M059J (cell line): ENCODE measurements at places on chromosomes 2 and 18.

- DNase-seq = no peak
Observed at GRCh38 chr18:24590946-24591345, 130.5 kb downstream of the HRH4 start.

- peak; percentile 91 for DNase-seq
Observed at GRCh38 chr18:49476664-49477411, 10.2 kb downstream of the C18orf32 start.

- peak; percentile 65 for DNase-seq
Observed at GRCh38 chr2:217886720-217887309, 116.0 kb downstream of the TNS1 start.

GRCh38 chr18:55651236-55651635, 63.2 kb upstream of the TCF4 start:
- DNase-seq = no peak
